AML-193 (cell line): ENCODE measurements at places on chromosomes 5 and 9.

GRCh38 chr9:113712053-113712452, 164.1 kb upstream of the ZNF618 start:
- no peak for DNase-seq

DNA sequence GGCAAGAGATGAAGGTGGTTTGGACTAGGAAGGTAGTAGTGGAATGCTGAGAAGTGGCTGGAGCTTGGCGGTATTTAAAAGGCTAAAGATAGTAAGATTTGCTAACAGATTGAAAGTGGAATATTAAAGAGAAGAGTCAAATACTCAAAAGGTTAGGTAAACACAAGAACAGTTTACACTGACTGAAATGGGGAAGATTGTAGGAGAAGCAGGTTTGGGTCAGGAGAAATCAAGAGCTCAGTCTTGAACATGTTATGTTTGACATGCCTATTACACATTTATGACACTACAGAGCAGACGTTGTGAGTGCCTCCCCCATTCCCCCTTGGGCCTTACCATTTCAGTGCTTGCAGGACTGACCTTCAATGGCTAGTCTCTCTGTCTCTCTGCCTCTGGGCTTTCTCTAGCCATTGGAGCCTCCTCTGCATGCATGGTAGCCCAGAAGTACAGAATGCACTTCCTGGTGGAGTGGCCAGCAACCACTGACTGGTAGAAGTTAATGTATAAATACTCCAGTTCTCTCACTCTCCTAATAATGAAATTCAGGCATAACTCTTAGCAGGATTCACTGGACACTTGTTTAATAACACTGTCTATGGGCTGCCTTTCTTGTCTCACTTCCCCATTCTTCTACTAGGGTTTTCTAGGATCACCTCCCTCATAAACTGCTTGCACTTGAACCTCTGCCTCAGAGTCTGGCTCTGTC, 56.8 kb downstream of the HMGCS1 start:
- no peak for DNase-seq

DNA sequence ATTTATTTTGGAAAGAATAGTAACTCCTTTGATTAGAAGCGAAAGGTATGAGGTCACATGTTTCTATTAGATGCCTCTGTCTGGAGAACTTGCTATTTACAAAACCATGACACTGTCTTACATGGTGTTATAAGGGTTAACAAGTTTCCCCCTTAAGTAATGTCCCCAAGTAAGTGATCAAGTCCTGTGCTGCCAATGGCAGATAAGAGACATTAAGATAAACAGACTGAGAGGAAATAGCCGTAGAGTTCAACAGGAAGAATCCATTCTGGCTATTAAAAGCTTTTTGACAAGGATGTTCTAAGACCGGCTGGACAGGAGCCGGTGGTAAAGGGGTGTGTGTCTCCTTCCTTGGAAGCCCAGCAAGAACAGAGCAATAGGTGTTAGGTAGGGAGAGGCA, 257.5 kb downstream of the GADD45G start:
- no peak for DNase-seq

DNA sequence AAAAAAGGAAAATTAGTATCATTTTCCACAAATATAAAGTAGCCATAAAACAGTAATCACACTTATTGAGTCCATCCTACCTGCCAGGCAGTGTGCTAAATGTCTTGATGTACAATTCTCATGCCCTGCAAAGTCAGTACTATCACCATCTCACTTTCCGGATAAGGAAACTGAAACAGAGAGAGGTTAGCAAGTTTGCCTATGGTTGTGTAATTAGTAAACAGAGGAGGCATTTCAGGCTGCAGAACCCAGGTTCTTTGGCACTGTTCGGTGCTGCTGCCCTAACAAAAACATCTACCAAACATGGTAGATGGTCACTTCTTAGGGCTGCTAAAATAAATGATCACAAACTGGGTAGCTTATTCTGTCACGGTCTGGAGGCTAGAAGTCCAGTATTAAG, 22.6 kb downstream of the PLAC8L1 start:
- no peak for DNase-seq

DNA sequence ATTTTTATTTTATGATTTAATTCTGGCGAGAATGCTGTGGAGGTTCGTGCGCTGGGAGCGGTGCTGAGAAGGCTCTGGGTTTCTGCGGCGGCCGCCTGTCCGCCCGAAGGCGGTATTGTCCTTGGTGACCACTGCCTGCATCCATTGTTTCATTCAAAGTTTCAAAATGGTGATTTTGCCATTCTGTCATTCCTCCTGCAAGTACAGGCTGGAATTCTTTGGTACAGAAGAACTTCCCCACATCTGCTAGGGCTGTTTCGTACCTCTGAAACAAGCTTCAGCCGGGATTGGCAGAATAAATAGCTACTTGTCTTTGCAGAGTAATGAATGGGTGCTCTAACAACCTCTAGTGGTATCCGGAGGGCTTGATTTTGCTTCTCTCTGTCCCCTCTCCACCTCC, 112.6 kb upstream of the CACNA1B start:
- no peak for DNase-seq

- no peak for DNase-seq
These were observed 291.2 kb downstream of the AOPEP start for GRCh38 chr9:95017661-95018060.

GRCh38 chr9:129675620-129676019, 10.2 kb downstream of the PRRX2 start:
- DNase-seq = no peak
